NB4 (cell line): ENCODE measurements at places on chromosomes 12 and 14.

DNA sequence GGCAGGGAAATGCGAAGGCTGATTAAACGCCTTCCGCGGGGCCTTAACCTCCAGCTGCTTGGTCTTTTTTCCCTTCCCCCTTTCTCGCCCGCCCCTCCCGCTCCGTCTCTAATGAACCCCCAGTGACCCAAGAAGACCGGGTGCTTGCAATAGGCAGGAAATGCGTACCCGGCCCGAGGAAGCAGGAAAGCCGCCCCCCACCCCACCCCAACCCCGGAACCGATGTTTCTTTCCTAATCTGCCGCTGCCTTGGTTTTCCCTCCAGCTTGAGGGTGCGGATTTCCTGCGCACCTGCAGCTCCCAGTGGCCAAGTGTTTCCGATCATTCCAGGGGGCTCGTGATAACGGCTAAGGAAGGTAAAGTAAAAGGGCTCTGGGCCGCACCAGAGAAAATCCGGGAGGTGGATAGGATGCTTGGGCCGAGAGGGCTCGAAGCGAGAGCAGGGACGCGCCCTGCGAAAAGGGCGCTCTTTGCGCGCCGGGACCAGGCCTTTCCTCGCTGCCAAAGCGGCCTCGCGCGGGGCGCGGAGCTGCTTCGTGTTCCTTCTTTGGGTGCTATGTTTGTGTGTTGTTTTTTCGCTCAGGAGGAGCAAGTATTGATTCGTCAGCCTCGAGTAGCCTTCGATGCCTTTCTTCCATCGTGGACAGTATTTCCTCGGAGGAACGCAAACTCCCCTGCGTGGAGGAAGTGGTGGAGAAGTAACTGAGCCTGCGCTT is 983 bp downstream of the MYF6 start:
- no peak for DNase-seq

DNA sequence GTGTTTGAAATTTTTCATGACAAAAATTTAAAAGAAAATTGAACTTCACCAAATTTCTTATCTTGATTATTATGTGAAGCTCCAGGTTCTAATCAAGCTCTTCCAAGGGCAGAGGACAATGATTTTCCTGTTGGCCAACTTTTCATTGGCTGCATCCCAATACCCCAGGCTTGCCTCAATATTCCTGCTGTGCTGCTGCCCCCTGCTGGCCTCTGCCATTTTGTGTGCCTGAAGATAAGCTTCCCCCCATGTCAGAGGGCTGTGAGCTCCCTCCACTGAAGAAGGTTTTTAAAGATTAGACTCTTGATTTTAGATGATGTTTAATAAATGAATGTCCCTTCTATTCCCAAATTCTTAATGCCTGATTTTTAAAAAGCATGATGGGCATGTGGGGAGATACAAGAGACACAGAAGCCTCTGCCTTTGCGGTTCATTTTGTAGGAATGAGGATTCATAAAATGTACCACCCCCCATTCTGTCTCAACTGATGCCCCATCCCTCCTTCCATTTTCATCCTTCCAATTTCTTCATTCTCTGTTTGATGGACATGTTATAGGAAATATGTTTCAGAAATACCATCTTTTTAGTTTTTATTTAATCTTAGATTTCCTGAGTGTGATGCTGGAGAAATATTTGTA is 76.7 kb upstream of the RGS6 start:
- peak; percentile 61 for DNase-seq

DNA sequence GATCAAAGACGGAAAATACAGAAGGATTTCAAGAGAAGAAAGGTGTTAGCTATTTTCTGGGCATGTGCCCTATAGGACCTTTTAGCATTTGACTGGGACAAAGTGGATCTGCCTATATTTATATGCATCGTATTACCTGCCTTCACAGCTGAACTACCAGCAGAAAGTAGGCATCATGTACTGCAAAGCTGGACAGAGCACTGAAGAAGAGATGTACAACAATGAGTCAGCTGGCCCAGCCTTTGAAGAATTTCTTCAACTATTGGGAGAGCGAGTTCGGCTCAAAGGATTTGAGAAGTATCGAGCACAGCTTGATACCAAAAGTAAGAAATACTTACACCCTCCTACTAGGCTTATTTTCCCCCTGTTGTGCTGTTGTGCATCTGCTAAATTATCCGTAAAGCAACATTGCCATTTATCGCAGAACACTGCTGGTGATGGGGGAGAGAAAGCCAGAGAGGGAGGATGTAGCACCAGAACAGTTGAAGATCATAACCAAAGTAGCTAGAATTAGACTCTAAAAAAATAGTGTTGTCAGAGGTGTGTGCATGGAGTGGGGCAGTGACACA is 282.0 kb upstream of the RGS6 start:
- no peak for DNase-seq

DNA sequence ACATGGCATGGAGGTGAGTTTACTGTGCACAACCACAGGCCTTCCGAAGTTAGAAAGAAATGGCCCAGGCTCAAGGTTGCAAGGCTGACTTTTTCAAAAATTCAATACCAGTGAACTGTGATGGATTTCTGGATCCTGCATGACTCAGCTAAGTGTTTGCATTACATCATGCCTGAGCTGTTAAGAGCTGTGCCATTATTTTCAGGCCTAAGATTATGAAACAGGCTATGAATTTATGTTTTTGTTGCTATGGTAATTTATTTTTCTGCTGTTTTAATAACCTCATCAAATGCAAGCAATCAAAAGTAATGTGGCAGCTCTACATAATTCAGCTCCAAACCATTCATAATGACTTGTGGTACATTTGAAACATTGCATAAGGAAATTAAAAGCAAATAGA is 457.7 kb upstream of the TMEM132C start:
- DNase-seq: peak; percentile 18
